ENCODE measurements at places on chromosomes 7 and 10.

GRCh38 chr10:103556383-103557007 lies 63.0 kb downstream of the NEURL1 start:
- no peak for DNase-seq

GRCh38 chr7:7569081-7569527 lies 2.4 kb downstream of the MIOS start:
- no peak for DNase-seq

DNA sequence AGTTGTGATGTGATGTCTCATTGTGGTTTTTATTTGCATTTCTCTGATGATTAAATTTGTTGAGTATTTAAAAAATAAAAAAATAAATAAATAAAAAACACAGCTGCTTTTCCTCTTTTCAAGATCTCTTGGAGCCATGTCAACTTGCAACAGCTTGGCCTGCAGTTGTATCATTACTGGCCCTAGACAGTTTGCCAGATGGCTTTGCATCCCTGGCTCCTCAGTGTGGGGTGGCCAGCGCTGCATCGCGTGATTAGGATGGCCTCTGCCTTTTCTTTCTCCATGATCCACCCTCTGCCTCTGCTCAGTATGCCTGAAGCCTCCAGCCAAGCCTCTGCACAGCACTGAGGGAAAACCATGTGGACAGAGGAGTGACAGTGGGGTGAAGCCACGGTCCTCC lies 96.8 kb downstream of the PPP1R3C start:
- DNase-seq: no peak

DNA sequence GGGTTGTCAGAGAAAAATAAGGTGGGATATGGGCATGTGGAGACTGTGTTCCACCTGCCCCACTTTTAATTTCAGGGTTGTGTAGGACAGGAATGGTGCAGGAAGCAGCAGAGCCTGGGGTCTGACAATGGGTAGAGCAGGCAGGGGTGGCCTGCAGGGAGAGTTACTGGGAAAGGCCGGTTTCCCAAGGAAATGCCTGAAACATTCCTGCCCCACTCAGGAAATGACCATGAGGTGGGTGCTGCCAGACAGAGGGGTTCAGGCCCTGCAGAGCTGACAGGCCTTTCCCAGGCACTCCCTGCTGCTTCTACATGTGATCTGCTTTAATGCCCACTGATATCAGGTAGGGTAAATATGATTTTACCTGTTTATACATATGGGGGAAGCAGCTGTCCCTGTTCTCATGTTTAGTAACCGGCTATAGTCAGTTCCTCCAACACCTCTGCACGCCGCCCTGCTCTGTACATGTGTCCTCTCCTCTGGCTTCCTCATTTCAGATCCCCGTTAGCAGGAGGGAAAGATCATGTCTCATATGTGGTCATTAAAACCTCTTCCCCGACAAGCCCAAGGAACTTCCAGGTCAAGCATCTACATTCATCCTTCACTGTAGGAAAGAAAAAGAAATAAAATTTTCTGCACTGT lies 118.6 kb upstream of the PRSS58 start:
- no peak for DNase-seq

- no peak for DNase-seq
Measured at GRCh38 chr7:4765776-4766490, 9.5 kb upstream of the AP5Z1 start.

DNA sequence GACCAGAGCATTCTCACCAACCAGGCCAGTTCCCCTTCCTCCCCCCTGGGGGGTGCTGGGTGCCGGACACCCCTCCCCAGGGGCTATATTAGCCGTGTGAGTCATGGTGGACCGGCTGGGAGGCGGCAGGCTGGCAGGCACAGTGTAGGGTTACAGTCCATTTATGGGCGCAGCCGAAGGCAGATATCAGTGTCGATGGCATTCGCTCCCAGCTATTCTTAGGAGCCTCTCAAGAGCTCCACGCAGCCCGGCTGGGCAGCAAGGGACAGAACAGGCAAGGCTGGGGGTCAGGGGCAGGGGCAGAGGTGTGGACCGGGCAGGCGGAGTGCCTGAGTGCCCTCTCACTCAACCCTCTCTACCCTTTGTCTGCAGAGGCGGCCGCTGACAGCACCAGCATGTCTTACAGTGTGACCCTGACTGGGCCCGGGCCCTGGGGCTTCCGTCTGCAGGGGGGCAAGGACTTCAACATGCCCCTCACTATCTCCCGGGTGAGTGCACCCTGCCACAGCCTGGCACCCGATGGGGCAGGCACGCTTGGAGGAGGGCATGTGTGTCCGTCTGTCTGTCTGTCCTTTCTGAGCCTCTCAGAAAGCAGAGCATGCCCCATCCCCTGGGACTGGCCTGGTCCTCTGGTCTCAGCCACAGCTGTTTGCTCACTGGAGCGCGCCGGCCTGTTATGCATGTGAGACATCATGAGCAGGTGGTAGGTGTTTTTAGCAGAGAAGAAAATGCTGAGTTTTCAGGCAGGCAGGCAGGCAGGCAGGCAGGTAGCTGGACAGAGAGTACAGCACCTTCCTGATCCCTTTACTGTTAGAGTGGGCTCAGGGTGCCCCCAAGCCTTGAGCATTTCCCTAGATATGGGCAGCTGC lies at the start of gene LDB3:
LDB3 (plus strand) TSS at position 215 of the 869 bp plus-strand sequence; CDS start at position 396, 181 bp downstream.
- DNase-seq: peak; percentile 46

DNA sequence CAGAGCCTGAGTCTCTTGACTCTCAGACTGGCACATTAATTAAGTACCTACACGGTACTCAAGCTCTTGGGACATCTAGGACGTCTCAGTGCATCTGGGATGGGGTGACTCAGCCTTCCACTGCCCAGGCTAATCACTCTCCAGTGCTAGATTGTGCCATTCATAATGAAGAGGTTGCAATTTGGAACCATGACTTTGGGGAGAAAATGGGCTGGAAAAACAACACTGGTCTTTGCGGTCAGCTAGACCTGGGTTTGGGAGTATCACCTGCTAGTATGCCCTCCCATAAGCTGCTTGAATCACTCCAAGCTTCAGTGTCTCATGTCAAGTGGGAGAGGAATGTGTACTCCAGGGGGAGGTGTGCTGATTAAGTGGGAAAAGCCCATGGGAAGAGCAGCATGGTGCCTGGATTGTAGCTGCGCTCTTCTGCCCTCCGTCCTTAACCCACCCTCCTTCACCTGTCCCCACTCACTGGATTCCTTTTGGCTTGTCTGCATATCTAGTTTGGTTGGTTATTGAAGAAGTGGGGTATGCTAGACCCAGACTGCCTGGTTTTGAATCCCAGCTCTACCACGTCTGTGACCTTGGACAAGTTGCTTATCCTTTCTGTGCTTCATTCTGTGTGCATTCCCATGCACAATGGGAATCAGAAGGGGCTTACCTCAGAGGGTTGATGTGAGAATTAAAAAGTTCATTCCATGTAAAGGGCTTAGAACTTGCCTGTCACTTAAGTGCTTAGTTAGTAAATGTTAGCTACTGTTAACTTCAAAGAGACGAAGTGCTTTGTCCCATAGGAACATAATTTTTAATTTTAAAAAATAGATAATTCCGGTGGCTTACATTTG lies 3.8 kb downstream of the NFE2L3 start:
- DNase-seq: no peak

DNA sequence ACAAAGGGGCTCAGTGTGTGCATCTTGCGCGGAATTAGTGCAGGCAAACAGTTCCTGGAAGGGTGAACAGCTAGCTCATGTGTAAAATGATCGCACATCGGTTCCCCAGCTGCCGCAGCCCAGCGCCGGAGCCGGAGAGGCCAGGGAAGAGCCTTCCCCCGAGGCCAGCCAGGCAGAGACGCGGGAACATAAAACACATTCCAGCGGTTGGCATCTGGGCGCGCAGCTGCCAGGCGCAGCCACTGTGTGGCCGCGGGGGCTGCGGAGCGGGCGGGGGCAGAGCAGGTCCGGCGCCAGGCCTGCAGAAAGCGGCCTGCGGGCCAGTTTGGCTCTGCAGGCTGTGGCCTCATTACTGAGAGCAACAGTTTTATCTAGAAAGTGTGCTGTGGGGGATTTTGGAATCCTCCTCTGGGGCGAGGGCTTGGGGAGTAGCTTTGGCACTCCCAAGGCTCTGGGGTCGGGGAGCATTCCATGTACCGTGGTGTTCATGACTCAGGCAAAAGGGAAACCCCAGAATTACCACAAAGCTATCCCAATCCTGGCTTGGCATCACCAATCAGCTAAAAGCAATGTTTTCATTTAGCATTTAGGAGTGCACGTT lies 74.3 kb downstream of the SAMD9 start:
- no peak for DNase-seq

GRCh38 chr10:63921908-63922467 lies 400.8 kb downstream of the REEP3 start:
- no peak for DNase-seq

GRCh38 chr10:132536877-132537683 lies 507 bp upstream of the INPP5A start:
- peak; percentile 100 for DNase-seq

DNA sequence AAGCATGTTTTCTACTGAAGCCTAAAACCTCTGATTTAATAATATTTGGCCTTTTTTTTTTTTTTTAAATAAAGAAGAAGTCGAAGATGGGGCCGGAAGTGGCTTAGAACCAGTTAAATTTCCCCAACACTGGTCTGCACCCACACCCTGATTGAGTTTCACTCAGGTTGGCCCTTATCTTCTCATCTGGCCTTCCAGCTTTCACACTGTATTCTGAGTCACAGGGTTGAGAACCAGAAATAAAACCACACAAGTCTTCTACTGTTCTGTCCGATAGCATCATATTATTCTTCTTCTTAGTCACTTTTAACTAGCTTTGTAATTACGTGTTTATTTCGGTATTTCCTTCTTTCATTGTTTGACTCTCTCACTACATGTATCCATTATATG lies 9.9 kb downstream of the ZNF365 start:
- DNase-seq: no peak

DNA sequence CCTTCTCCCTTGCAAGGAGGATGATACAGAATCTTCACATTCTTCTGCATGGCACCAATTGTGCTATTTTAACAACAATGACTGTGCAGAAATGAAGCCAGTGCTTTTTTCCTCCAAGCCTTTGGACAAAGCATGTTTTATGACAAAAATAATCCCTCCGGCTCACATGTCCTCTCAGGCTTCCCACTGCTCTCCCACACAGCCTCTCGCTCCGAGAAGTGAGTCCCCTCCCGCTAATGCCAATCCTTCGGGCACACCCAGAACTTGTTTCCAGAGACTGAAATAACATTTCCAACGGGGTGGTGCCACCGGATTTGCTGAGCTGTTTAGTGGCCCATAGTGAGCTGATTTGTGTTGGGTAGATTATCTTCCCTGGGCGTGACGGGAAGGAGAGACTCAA lies 35.8 kb downstream of the RBM17 start:
- DNase-seq: no peak

DNA sequence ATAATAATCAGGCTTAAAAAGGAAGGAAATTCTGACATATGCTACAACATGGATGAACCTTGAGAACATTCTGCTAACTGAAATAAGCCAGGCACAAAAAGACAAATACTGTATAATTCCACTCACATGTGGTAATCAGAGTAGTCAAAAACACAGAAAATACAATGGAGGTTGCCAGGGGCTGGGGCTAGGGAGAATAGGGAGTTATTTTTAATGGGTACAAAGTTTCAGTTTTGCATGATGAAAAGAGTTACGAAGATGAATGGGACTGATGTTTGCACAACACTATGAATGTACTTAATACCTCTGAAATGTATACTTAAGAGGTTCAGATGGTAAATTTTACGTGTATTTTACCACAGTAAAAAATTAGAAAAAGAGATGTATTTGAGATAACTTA lies 145.6 kb downstream of the DOCK4 start:
- no peak for DNase-seq

GRCh38 chr10:93702210-93703001 lies at the start of gene FRA10AC1:
TSS of gene FRA10AC1 (minus strand) at chr10:93702592. CDS start at chr10:93700106, 2,486 bp downstream.
- DNase-seq: peak; percentile 90

DNA sequence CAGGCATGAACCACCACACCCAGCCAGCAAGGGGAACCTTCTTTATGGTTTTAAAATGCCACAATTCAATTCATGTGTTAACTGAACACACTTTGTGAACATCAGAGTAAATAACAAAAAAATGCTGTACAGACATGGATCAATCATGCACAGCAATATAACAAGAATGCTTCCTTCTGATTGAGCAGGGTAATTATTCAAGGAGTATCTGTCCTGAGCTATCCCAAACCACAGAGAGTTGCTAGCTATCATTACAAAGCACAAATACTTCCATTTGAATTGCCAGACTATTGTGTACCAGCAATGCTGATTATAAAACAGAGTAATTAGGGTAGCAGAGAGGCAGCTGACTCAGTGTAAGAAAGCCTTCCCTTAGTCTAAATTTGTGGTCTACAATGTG lies 11.3 kb upstream of the RHOBTB1 start:
- no peak for DNase-seq

GRCh38 chr10:112140110-112140970 lies 43.2 kb downstream of the GPAM start:
- DNase-seq: peak; percentile 90

- DNase-seq: no peak
Measured at GRCh38 chr10:79176052-79176501, 107.3 kb downstream of the ZMIZ1 start.

DNA sequence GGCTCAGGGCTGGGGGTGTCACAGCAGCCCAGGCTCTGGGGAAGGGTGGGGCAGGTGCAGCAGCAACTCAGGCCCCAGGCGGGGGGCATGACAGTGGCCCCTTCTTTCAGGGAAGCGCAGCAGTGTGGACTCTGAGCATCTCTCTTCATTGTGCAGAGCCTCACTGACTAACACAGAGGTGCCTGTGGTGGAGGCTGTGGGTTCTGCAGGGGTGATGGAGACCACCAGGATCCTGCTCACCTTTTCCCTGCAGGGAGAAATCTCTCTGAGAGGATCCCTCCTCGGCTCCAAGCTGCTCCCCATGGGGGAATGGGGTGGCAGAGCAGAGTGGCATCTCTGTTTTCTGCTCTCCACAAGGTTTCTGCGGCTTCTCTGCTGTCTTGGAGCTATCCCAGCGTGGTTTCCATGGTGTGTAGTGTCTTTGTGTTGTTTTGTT lies 37.8 kb upstream of the SHH start:
- no peak for DNase-seq

DNA sequence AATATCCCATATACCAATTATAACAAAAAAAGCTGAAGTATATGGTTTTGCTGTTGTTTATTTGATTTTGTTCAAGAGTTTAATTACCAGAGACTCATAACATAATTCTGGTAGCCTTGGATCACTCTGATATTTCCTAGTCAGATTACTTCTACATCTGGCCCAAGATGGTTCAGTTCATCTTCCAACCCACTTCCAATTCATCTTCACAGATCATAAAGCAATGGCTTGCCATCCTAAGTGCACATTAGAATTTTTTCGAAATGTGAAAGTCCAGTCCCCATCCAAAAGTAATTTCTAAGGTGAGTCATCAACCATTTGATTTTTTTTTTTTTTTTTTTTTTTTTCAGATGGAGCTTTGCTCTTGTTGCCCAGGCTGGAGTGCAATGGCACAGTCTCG lies 8.0 kb upstream of the HIBADH start:
- no peak for DNase-seq

GRCh38 chr10:104807581-104808310 lies 166.7 kb downstream of the SORCS3 start:
- DNase-seq: no peak

GRCh38 chr7:116713918-116714317 lies 41.9 kb downstream of the MET start:
- DNase-seq: no peak

GRCh38 chr10:97416565-97416964 lies 9.4 kb upstream of the PGAM1 start:
- DNase-seq: no peak

- DNase-seq: no peak
Measured at GRCh38 chr10:50613726-50614443, 9.9 kb downstream of the SGMS1 start.

Data from HEK293T (cell line).